ENCODE measurements at places on chromosomes 3 and 15.

DNA sequence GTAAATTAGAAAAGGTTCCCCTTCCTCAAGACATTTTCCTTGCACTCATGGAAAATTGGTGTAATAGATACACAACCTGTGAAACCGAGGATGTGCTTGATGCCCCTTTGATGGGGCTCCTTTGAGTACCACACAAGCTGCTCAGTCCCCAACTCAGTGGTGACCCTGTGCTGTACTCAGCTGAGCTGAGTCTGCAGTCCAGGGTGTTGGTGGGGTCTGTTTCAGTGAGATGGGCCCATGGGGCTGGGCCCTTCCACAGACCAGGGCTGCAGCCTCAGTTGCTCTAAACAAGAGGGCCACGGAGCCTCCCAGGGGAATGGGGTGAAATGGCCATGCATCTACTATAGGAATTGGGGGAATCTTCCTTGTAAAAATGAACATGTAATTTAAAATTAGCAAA lies 39.3 kb downstream of the KY start:
- DNase-seq = no peak

DNA sequence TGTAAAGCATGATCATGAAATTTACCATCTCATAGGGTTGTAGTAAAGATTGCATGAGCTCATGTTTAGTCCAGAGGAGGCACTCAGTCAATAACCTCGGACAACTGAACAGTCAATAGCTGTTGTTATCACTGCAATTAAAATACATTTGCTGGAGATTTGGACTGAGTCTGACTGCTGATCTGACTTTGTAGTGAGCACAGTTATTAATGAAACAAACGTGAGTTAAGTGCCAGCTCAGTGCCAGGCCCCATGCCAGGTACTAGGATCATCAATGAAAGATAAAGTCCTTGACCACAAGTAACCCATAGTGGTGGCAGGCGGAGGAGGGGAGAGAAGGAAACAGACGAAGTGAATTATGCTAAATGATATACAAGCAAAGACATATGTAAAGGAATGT lies 43.7 kb upstream of the PRICKLE2 start:
- DNase-seq = no peak

GRCh38 chr3:12027184-12027846 lies 23.1 kb downstream of the SYN2 start:
- DNase-seq = no peak

- peak; percentile 92 for DNase-seq
Observed at GRCh38 chr3:181694805-181695660, 16.7 kb upstream of the SOX2 start.

DNA sequence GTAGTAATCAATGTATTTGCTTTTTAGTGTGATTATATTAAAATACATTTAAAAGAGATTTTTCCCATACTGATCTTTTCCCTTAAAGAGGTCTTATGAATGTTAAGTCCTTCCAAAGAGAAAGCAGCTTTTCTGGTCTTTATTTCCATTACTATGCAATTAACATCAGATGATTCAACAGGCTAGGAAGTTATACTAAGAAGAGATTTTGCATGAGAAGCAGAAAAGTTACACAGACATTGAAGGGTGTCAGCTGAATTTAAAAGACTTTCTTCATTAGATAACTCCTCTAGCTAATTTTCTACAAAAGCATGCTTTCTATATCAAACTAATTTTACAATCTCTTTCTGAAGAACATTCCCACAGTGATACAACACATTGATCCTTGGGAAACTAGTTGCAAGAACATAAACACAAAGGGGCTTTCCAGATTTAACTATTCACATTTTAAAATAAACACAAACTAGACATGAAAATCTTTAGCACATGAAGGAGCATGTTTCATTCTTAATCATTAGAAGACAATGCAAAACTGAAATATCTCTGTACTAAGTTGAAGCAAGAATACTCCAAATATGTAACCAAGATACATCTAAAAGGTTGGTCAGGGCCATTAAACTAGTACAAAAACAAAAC lies 965.8 kb downstream of the ROBO1 start:
- no peak for DNase-seq

GRCh38 chr3:139292711-139293664 lies 50.8 kb upstream of the MRPS22 start:
- no peak for DNase-seq

DNA sequence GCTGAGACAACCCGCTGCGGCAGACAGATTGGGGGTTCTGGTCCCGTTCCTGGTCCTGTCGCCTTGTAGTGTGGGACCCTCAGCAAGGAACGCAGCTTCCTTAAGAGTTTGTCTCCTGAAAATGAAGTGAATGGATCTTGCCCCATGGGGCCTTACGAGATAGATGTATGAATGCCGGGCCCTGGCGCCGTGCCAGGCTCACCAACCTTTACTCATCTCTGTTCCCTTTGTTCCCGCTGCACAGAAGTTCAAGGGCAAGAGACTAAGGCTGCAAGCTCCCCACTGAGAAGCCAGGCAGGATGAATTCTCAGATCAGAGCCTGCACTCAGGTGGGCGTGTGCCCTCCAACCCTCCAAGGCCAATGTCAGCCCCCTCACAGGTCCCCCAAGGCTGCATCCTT lies 162.7 kb upstream of the IQSEC1 start:
- no peak for DNase-seq

DNA sequence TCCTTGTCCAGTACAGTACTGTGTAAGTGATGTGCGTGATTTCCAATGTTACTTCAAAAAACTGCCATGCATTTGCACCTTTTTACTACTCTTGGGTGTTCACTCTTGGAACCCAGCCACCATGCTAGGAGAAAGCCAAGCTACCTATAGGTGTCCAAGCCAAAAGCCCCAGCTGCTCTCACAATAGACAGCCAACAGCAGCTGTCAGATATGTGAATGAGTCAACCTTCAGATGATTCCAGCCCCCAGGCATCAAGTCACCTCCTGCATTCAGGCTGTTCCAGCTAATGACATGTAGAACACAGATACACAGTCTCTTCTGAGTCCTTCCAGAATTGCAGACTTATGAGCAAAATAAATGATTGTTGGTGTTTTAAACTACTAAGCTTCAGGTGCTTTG lies 417.7 kb upstream of the TGFBR2 start:
- no peak for DNase-seq

Data from H7 (cell line).